ENCODE measurements at places on chromosomes 7 and 10. TPM values are rescaled to one million over a fixed set of nuclear protein-coding genes. Genes with fewer than 3 reads are reported as not detected.

GRCh38 chr7:117395743-117396142 is 31.6 kb downstream of the ASZ1 start:
- DNase-seq, result no peak

- no peak for DNase-seq
Measured at GRCh38 chr10:103153302-103154197, 39.5 kb downstream of the NT5C2 start.

GRCh38 chr10:122259075-122259466 is 12.0 kb upstream of the BTBD16 start:
- no peak for DNase-seq

- DNase-seq, result no peak
Measured at GRCh38 chr7:53602817-53603418, 567.5 kb downstream of the POM121L12 start.

DNA sequence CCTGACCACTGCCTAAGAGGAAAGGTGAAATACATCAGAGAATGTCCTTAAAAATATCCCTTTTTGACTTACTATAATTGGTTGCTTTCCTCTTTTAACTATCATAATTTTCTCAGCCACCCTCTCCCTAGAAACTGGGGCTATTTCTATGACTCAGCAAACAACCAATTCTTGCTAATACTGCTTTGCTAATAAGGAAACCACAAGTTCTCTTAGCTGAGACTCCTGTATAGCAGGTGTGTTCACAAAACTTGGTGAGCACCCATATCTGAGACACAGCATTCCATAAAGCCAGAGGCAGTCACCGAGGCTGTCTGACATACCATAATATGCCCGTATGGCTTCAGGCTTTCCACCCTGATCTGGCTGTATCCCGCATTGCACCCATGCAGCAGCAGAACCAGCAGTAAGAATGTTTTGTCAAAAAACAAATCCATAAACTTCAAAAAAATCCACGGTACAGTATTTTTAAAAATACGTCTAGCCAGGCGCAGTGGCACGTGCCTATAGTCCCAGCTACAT is 191.7 kb upstream of the C7orf33 start:
- no peak for DNase-seq

Gene RET
- polyA plus RNA-seq, result not detected

Gene TRIM50
- polyA plus RNA-seq, result not detected

Gene C10orf62
- polyA plus RNA-seq, result 0.41 TPM

Gene SNCG
- 4.0 TPM for polyA plus RNA-seq

Gene ADRA2A
- 19.3 TPM for polyA plus RNA-seq

Data from small intestine (tissue), 16 donors.